Lung microvascular endothelial cell (primary cell): ENCODE measurements at places on chromosomes 12 and 14.

GRCh38 chr14:30471980-30472379 is 87.0 kb upstream of the G2E3 start:
- no peak for DNase-seq

- no peak for DNase-seq
Measured at GRCh38 chr12:68614105-68614679, 3.5 kb downstream of the RAP1B start.

DNA sequence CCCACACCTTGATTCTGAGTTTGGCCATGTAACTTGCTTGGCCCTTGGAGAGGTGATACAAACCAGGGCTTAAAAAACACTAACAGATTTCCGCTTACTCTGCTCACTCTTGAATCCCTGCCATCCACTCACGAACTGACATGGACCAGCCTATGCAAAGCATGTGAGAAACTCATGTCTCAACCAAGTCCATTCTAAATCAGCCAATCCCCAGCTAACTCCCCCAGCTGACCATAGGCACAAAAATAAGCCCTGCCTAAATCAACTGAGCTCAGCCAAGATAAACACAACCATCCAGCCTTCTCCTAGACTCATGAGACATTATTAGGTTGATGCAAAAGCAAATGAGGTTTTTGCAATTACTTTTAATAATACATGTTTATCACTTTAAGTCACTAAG is 353.9 kb upstream of the TBX3 start:
- no peak for DNase-seq

DNA sequence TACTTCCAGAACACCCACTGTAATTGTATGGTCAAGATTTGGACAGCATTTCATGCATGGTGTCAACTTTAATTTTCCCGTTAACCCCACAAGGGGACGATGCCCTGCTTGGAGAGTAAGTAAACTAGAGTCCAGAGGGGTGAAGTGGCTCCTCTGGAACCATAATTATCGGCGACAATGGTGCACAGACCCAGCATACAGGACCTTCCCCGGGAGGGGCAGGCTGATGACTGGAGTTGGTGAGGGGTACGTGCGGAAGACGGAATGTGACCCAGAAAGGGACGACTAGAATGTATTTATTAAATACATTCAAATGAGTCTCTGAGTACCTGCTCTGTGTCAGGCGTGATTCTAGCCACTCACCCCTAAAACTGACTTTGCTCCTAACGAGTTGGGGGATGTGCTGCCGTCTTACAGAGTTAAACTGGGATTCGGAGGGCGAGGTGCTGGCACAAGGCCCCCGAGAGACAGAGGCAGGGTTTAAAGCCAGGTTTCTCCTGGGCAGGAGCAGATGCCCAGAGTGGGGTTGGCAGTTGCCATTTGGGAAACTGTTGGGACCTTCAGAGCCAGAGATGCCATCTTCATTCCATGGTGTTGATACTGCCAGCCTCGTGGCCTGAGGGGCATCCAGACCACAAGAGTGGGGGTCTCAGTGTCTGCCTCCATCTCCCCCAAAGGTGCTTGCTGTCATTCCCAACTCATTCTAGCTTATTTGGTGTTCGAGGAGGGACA is 10.9 kb downstream of the RTL1 start:
- DNase-seq = no peak

DNA sequence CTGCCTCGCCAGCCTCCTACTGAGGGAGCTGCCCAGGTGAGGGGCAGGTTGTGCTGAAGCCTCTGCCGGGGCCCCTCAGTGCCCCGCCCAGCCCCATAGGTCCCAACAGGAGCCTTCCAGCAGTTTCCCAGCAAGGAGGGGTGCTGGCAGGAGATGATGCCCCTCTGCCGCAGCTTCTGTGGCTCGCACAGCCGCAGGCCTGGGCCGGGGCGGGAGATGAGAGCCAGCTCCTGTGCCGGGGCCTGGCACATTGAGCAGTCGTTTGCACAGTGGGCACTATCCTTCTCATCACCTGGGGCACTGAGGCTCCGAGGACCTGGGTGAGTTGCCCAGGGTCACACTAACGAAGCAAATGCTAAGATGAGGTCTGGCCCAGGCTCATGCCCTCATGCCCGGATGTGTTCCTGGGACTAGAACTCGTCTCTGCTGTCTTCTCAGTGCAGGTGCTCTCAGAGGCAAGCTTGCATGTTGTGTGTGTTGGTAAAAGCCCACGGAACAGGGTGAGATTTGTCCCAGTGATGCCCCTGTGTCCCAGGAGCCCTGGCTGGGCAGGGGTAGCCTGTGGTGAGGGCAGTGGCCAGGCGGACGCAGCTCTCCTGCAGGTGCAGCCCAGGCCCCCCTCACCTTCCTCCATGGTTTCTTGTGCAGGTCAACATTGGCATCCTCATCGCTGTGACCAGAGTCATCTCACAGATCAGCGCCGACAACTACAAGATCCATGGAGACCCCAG is 177.5 kb downstream of the ADGRD1 start:
- no peak for DNase-seq

GRCh38 chr14:67492538-67492937 is 4.0 kb upstream of the TMEM229B start:
- no peak for DNase-seq

- DNase-seq = peak; percentile 57
Measured at GRCh38 chr12:68240975-68241374, 12.4 kb downstream of the IL22 start.

GRCh38 chr12:125966641-125967040 is 901.4 kb downstream of the AACS start:
- DNase-seq = no peak

DNA sequence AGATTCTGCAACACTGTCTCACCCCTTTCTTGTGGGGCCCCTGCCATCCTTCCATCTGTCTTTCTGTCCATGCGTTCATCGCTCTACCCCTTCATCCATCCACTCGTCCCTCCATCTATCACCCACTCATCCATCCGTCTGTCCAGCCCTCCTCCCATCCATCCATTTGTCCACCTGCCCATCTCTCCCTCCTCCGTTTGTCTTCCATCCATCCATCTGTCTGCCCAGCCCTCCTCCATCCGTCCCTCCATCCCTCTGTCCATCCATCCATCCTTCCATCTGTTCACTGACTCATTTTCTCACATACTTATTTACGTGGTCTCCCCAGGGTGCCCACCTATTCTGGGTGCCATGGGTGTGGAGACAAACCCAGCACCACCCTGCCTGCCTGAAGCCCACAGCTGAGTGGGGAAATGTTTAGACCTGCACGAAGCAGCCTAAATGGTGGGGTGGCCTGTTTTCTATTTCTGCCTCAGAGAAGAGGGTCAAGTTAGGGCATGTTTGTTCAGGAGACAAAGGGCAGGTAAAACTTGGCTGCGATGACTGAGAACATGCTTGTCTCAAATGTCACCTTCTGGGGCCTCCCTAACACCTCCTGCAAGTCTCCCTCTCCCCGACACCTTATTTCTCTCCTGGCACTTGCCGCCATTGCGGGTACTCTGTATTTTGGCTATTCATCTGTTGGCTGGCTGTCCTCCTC is 2.8 kb upstream of the SLC25A47 start:
- DNase-seq = no peak

DNA sequence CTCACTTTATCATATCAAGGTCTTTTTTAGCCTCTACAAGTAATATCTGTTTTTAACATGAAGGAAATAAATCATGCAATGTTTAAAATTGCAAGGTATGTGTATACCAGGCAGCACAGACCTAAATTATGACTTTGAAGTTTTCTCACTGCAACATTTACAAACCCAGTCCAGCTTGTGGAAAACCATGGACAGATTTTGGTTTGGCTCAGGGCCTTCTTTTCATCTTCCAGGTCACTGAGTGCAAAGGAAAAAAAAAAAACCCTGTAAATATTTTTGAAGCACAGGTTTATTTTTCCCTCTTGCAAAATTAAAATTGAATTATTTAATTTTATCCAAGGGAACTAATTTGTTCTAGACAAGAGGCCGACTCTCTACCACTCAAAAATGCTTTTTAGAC is 13.8 kb downstream of the MGP start:
- DNase-seq = no peak

- no peak for DNase-seq
Measured at GRCh38 chr12:98151105-98151590, 364.2 kb upstream of the TMPO start.

- DNase-seq = peak; percentile 12
Measured at GRCh38 chr12:46786774-46787173, 39.0 kb downstream of the SLC38A4 start.

DNA sequence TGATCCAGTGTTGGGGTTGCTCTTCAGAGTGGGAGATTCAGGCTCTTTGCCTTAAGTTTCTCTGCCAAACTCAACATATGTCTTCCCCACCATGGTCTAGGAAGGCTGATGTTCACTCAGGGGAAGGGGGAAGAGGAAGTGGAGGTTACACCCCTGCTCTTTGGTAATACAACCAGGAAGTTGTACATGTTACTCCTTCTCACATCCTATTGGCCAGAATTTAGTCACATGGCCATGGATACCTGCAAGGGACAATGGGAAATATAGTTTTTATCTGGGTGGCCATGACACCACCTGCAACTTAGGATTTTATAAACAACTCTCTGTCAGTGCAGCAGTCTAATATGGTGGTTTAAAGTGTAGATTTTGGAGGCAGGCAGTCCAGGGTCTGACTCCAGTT is 150.9 kb downstream of the TBX5 start:
- no peak for DNase-seq

GRCh38 chr12:106220536-106220935 is 27.3 kb downstream of the CKAP4 start:
- no peak for DNase-seq

DNA sequence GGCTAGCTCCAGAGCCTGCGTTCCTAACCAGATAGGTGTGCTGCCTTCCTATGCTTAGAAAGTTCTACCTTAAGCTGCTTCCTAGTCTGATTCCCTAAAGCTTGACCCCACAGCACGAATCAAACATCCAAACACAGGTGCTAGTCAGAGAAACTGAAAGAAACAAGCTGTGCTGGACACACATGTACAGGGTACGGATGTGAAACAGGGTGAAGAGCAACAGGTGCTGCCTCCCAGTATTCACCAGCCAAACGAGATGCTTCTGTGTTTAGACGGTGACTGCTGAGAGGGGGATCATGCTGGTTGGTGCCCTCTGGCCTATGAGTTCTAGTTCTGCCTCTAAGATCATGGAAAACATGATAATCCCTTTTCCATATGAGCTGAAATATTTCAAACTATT is 105.3 kb downstream of the GRIP1 start:
- no peak for DNase-seq
